ENCODE measurements at places on chromosomes 6 and 20.

- DNase-seq = no peak
Observed at GRCh38 chr6:48476257-48476656, 365.3 kb upstream of the PTCHD4 start.

DNA sequence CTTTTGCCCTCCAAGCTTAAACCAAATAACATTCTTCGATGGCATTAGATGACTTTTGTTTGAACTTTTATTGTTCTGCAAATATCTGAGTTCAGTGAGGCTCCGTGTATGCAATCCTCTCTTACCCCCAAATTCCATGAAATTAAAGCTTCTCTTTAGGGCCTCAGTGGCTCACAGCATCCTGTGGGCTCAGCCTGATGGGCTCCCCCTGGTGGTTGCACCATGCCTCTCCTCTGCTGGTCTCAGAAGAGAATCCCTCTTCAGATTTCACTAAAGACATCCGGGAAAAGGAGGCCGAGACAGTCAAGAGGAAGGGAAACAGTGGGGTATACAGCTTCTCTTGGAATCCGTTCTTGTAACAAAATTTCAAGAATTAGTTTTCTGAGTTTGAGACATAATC is 331.6 kb upstream of the NT5E start:
- no peak for DNase-seq

DNA sequence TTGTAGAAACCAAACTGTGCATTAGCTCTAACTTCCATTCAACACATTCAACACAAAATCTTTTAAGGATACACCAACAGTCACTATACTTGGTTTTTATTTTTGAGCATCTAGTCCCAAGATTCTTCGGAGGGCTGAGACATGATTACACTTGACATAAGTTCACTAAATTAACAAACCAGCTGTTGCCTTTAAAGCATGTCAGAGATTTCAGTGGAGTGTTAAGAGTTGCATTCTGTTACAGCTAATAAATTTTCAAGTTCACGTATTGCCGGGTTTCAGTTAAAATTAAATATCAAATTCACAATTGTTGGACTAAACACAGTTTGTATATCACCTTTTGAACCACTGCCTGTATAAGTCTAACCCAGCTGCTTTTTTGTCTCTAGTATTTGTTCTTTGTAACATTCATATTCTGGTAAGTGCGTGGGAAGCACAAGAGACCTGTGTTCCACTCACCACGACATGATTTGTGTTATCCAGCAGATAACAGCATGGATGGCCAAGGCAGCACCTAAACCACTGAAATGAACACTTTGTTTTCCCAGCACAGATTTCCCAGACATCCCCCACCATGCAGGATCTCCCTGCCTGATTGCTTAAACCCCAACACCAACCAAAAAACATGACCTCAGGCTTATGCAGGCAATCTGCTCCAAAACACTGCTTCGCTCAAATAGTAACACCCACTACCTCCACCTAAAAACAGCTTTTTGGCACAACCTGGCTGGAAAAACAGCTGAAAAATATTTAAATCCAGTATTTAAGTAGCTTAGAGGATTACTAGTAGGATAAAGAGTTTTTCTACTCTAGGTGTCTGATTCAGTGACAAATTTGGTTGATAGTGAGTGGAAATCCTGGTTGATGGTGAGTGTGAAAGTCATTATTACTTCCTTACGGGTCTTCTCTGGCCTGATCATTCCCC is 286.5 kb upstream of the NT5E start:
- DNase-seq = no peak

- DNase-seq = no peak
Observed at GRCh38 chr6:56168596-56168995, 78.8 kb downstream of the COL21A1 start.

DNA sequence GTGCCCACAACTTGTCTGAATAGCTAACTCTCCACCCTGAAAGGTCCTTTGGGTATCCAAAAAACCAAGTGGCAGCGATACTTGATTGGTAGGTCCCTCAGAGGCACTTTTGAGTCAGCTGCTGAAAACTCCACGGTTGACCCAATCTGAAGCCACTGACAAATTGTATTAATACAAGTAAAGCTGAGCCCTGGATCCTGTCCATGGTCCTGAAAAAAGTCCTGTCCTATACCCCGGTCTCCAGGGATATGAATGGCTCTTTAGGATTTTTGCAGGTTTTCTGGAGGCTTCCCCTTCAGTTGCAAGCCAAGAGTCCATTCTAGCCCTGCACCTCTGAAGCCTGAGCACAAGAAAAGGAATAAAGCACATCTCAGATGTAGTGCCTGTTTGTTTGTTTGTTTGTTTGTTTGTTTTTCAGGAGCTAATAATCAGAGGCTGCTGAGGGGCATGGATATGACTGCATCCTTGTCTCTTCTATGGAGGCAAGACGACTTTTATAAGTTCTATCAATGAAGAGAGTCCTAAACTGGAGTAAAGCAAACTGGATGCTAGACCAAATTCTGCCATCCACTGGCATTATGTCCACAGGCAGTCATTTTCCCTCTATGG is 1.7 kb upstream of the SLC12A5 start:
- no peak for DNase-seq

DNA sequence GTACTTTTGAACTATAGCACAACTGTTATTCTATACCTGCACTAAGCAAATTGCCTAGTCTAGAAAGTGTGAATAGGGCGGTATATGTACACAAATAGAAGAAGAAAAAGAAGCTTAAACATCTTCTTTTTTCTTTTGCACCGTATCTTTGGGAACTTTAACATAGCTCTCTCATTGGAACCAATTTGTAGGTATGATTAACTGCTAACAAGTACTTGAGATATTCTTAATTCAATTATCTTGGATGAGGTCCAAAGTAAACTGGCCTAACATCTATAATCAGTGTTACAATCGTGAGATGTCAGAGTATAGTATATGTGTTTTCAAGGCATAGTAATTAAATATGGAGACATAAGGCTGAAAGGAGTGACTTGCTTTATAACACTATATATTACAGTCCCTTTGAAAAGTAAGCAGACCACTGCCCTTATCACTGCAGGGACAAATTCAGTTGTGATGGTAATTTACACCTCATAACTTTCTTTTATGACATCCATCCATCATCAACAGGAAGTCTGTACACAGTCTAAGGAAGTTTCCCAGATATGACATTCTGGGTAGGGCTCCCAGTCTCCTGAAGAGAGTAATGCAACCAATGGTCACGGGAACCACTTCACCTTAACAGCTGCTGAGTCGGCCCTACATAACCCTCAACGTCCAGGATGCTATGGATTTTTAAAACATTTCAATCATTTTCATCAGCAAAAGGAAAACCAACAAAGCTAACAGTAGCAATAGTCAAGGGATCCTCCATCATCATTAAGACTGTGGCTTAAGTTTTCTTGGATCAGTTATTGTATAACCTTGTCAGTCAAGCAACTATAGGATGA is 37.6 kb downstream of the NKAIN2 start:
- DNase-seq = no peak

DNA sequence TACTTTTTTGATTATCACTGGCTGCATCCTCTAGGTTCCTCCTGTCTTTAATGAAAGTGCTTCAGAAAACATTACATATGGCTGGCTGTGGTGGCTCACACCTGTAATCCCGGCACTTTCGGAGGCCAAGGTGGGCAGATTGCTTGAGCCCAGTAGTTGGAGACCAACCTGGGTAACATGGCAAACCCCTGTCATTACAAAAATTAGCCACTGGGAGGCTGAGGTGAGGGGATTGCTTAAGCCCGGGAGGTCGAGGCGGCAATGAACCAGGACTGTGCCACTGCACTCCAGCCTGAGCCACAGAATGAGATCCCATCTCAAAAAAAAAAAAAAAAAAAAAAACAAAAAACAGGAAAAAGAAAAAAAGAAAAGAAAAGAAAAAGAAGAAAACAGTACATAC is 35.3 kb downstream of the BEND3 start:
- no peak for DNase-seq

- no peak for DNase-seq
Observed at GRCh38 chr6:8075185-8075584, 11.0 kb upstream of the BLOC1S5 start.

DNA sequence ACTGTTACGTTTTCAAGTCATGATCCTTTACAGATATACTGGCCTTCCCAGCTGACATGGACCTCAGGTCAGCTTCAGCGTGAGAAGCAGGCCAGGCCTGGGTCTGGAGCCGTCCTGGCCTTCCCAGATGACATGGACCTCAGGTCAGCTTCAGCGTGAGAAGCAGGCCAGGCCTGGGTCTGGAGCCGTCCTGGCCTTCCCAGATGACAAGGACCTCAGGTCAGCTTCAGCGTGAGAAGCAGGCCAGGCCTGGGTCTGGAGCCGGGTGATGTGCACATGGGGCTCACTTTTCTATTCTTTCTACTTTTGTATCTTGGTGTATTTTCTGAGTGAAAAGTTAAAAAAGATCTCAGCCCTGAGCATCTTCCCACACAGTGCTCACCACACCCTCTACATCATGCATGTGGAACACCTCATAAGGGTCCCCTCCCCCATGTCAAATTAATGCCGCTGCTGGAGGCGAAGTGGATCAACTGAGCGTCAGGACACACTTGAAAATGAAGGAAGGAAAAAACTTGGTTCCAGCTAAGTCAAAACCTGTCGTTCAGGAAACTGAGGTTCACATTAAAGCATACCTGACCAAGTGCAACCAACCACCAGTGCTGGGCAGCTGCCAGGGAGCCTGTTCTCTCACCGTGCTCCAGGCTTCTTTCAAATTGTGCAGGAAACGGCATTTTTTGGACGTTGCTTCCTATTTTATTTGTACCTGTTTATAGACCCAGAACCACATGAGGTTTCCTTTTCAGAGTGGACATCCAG is 32.2 kb downstream of the KIF25 start:
- DNase-seq = no peak

DNA sequence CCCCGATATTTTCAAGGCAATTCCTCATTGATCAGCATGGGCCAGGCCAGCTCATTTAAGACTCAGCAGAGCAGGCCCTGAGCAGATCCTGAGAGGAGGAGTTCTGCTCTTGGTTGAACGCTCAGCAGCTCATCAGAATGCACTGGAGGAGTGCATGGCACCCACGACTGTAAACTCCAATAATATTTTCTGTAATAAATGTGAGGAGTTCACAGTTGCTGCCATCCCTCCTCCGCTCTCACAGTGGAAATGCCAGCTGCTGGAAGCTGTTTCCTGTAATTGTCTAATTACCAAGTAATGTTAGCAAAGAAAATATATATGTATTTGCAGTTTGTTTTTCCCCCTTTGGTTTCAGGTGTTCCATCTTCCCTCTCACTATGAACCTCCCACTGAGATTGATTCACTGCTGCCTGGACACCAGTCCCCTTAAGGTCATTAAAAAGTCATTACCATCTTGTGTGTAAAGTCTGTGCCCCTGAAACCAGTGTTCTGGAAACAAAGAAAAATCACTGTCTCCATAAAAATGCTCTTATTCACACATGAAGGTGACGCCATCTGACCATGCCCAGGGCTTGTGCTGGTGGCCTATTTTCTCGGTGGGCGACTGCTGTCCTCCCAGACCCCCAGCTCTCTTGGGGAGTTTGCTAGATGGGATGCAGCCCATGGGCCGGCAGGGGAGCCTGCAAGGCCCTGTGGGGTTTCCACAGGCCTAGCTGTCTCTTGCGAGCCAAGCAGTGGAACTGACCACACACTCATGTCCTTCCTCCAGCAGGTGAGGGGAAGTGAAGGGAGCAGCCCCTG is 374.2 kb downstream of the ZFAND3 start:
- DNase-seq = no peak

- no peak for DNase-seq
Observed at GRCh38 chr20:17571153-17571527, 1.3 kb downstream of the DSTN start.

GRCh38 chr6:84643778-84644177 is 120.6 kb downstream of the TBX18 start:
- DNase-seq = no peak

GRCh38 chr6:138970856-138971425 is 17.1 kb downstream of the REPS1 start:
- no peak for DNase-seq

DNA sequence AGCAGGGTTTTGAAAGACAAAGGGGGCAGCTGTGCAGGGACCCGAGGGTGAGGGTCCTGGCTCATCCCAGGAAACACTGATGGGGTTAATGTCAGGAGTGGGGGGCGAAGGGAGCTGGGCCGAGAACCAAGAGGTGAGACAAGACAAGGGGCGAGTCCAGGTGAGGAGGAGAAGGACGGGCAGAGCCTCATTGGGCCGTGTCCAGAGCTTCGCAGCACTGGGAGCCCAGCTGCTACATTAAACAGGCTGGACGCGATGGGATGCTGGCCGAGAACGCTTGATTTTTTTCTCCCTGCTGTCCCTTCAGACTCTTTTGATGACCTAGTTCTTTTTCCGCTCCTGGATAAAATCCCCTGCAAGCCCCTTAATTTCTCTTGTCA is 172.8 kb upstream of the SNX9 start:
- peak; percentile 24 for DNase-seq

DNA sequence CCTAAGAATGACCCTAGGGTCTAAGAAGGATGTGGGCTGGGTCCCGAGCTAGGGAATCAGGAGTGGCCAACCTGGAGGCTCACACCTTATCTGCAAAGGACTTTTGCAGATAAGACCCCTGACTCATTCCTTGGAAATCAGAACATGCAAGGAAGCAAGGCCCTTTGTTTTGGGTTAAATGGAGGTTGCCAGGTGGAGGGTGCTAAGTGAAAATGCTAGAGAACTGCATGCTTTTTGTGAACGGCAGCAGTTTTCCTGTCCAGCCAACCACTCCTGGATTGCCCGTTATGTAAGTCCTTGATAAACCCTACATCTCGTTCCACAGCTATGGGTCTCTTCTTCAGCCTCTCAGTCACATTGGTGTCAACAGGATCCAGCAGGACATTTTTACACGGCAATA is 52.1 kb upstream of the CST7 start:
- DNase-seq = no peak

- DNase-seq = peak; percentile 13
Observed at GRCh38 chr6:10720265-10720959, 2.5 kb upstream of the TMEM14C start.

DNA sequence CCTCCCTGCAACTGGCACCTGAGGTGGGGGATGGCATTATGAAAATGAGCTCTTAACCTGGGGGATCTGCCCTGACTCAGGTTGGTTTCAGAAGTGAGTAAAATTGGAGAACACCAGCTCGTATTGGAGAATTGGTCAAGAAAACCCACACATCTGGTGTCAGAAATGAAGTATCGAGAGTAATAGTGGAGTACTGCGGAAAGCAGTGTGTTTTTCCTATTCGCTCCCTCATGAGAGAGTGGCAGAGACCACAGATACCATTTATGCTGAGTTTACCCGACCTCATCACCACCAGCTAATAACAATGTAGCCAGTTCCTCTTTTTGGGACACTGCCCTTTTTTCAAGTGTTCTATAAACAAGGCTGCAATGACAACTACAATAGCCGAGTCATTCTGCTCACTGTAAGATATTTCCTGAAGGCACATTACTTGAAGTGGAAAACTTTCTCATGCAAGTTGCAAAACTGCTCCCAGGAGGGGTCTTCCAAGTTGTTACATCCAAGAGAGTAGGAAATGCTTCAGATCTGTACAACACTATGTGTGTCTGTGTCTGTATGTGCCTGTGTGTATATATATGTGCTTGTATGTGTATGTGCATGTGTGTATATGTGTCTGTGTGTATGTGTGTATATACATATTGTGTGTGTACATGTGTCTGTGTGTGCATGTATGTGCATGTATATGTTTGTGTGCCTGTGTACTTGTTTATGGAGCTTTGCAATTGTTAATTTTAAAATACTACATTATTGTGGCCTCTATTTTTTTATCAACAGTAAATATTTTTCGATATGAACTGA is 106.0 kb upstream of the CST7 start:
- DNase-seq = no peak

GRCh38 chr6:17725083-17725482 is 18.4 kb upstream of the NUP153 start:
- no peak for DNase-seq

- DNase-seq = no peak
Observed at GRCh38 chr6:153735761-153736160, 303.3 kb upstream of the OPRM1 start.

GRCh38 chr6:118869894-118870589 is 23.9 kb upstream of the ASF1A start:
- DNase-seq = no peak
